ENCODE measurements at places on chromosomes 5 and 9.

- DNase-seq: no peak
Measured at GRCh38 chr9:134060546-134060945, 7.3 kb downstream of the BRD3 start.

DNA sequence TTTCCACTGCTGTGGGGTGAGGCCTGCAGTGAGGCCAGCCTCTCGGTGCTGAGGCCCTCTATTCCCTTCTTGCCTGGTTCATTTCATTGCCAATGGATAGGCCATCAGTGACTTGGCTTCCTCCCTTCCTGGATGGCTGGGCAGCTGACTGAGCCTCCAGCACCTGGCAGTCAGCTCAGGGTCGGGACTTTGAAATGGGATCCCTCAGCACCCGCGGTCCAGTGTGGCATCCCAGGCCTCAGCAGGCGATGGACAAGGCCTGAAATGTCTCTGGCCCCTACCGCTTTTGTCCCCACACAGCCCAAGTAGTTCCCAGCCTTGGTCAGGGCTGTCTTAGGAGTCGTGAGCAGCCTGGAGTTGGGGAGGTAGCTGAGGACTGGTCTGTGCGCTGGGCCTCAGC is 17.2 kb downstream of the NDST1 start:
- no peak for DNase-seq

- no peak for DNase-seq
Measured at GRCh38 chr5:155655569-155655968, 642.0 kb downstream of the KIF4B start.

DNA sequence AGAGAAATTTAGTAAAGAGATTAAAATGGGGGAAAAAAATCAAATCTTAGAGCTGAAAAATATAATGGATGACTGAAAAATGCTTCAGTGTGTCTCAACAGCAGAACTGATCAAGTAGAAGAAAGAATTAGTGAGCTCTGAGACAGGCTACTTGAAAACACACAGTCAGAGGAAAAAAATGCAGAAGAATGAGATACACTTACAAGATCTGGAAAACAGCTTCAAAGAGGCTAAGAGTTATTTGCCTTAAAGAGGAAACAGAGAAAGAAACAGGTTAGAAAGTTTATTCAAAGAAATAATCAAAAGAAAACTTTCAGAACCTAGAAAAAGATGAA is 70.5 kb upstream of the OR2K2 start:
- DNase-seq: no peak

- DNase-seq: no peak
Measured at GRCh38 chr9:27022920-27023319, 17.4 kb upstream of the LRRC19 start.

DNA sequence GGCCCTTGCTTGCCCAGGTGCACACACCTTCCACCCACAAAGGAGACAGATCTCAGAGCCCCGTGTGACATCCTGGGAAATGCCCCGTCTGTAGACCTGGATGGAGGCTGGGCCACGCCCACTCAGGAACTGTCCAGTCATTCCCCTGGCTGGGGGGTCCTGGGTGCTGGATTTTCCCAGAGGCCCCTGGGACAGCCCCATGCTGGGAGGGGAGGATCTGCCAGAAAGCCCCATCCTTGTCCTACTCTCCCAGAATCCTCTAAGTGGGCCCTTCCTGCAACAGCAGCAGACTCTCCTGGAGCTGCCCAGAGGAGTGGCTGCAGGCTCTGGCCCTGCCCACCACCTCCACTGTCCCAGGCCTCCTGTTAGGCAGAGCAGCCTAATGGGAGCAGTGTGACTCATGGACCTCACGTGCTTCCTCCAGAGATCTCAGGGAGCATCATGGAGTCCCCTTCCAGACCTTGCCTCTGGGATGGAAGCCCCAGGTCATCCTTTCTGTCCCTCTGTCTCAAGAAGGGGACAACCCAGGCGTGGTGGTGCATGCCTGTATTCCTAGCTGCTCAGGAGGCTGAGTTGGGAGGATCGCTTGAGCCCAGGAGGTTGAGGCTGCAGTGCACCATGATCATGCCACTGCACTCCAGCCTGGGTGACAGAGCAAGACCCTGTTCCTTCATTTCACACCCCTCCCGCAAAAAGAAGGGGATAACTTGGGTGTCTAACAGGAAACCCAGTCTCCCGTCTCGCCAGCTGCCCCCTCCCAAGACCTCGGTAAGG is 51.7 kb downstream of the JADE2 start:
- no peak for DNase-seq

- DNase-seq: no peak
Measured at GRCh38 chr9:91426123-91426745, 2.6 kb upstream of the NFIL3 start.

- no peak for DNase-seq
Measured at GRCh38 chr5:56856541-56857178, 41.3 kb downstream of the MAP3K1 start.

GRCh38 chr5:140227046-140227445 is 52.1 kb downstream of the CYSTM1 start:
- DNase-seq: no peak

DNA sequence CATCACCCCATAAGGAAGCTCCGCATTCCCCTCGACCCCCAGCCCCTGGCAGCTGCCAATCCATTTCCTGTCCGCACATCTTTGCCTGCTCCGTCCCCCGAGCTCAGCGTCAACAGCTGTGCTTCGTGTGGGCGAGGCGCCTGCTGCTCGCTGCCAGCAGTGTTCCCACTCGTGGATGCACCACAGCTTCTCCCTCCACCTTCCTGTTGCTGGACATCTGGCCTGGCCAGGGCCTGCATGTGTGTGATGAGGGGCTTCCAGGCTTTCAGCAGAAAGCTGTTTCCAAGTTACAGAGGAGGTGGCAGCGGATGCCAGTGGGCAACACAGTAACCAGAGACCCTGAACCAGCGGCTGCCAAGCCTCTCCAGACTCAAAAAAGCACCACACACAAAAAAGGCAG is 86.0 kb downstream of the PRRT1B start:
- no peak for DNase-seq

GRCh38 chr5:148191010-148191409 is 11.8 kb upstream of the SPINK6 start:
- no peak for DNase-seq

- no peak for DNase-seq
Measured at GRCh38 chr5:135053278-135053677, 19.2 kb upstream of the PITX1 start.

GRCh38 chr5:22111320-22111719 is 741.8 kb downstream of the CDH12 start:
- DNase-seq: no peak

DNA sequence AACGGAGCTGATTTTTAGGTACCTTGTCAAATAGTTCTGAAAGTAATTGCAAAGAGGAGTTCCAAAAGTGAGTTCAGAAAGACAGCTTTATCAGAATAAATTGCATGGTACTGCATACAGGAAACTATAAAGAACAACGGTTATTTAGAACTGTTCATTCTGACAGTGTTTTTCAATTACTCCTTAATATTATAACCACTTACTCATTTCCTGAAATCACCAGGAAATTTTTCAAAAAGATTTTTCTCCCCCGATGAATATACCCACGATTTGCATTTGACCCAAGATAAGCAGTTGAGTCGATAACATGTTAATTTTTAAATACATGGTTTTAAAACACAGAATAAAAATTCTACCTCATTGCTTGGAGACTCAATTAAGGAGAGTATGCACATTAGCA is 9.4 kb downstream of the DOCK8 start:
- DNase-seq: no peak

GRCh38 chr5:10588779-10589447 is 25.0 kb downstream of the ANKRD33B start:
- no peak for DNase-seq

- DNase-seq: no peak
Measured at GRCh38 chr9:37956423-37956820, 52.5 kb upstream of the SLC25A51 start.

- DNase-seq: no peak
Measured at GRCh38 chr9:131396626-131397025, 2.7 kb downstream of the PRRC2B start.

DNA sequence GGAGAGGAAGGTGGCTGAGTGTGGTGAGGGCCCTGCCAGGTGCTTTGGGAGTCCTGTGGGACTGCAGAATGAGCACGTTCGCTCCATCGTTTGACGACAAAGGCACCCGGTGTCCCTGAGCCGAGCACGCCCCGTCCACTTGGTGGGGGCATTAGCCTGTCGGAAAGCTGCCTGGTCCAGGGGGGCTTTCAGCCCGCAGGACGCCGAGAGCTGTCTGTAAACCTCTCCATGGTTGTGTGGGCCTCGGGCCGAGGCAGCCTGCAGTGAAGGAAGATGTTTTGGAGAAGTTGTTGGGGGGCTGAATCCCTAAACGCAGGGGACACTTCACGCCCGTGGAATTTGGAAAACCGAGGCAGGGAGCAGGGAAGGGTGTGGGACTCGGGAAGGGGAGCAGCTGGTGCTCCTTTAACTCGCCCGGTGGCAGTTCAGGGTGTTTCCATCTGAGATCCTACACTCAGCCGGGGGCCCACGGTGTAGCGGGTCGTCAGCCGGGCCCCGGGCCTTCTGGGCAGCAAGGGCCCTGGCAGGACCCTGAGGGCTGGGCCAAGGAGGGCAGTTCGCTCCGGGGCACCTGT is 53.8 kb downstream of the MRPL36 start:
- DNase-seq: no peak

DNA sequence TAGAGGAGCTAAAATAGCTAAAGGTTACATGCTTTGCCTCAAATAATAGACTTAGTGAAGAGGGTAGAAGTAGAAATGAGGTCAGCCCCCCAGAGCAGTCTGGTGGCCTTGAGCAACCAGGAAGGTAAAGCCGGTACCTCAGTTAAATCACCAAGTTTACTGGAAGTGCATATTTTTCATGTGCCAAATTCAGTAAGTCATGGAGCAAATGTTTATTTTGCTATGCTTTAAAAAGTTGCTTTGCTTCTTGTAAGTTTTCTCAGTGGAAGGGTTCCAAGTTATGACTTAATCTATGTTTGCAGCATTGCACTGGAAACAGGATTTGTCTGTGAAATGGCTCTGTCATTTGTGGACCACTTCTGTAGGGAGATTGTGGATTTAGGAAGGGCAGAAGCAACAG is 256.7 kb downstream of the ARRDC3 start:
- no peak for DNase-seq

DNA sequence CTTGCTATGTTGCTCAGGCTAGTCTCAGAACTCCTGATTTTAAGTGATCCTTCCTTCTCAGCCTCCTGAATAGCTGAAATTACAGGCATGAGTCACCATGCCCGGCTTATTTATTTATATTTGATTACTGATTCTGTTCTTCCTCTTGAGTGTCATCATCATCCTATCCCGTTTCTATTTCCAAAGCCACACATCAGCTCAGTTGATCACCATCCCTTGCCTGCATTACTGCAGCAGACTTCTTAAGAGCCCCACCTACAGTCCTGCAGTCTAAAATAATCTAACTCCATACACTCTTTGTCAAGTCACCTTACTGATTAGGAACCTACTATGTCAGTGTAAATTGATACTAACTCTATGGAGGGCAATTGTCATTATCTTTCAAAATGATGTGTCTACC is 138.9 kb upstream of the RAI14 start:
- no peak for DNase-seq

DNA sequence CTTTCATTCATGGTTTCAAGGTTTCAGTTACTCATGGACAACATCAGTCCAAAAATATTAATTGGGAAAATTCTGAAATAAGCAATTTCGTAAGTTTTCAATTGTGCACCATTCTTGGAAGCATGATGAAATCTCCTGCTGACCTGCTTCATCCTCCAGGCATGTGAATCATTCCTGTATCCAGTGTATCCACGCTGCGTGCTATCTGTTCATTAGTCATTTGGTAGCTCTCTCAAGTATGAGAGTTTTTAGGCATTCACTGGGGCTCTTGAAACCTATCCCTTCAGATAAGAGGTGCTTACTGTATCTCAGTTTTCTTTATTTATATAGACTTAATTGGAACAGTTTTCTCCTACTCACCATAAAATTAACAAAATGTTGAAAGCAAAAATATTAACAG is 293.0 kb downstream of the CDH12 start:
- no peak for DNase-seq

- DNase-seq: peak; percentile 71
Measured at GRCh38 chr9:132877824-132878694, at the start of gene AK8. Gene AK8 (minus strand): TSS chr9:132878284. CDS start chr9:132878255, 29 bp downstream.

- DNase-seq: no peak
Measured at GRCh38 chr9:137168573-137168903, 1.3 kb downstream of the LRRC26 start.

DNA sequence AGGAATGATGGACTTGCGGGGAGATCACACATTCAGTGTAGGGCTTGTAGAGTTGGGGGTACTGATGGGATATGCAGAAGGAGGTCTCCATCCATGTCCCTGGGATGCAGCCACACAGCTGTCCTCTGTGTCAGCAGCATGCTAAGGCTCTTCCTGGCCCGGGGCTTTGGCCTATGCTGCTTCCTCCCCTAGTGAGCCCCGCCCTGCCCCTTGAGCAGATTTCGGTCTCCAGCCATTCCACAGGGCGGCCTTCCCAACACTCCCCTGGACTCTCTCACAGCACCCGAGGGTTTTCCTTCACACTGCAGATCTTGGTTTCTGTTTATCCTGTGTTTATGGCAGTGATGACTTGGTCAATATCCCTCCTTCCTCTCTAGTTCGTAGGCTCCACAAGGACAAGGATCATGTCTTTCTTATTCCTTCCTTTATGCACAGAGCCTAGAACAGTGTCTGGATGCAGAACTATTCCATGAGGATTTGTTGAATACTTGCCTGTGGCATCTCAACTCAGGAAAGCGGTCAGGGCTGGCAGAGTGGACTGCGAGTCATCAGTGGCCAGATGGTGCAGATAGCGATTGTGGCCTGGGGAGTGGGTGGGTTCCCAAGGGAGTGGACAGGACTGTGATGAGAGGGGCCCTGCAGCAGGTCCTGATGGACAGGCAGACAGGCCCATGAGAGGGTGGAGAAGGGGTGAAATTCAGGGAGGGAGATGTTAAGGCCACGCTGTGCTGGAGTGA is 114.2 kb downstream of the RGS3 start:
- no peak for DNase-seq

- DNase-seq: no peak
Measured at GRCh38 chr9:133158695-133159094, 5.0 kb downstream of the GBGT1 start.

- DNase-seq: no peak
Measured at GRCh38 chr5:74235552-74235951, 405.0 kb downstream of the ENC1 start.

DNA sequence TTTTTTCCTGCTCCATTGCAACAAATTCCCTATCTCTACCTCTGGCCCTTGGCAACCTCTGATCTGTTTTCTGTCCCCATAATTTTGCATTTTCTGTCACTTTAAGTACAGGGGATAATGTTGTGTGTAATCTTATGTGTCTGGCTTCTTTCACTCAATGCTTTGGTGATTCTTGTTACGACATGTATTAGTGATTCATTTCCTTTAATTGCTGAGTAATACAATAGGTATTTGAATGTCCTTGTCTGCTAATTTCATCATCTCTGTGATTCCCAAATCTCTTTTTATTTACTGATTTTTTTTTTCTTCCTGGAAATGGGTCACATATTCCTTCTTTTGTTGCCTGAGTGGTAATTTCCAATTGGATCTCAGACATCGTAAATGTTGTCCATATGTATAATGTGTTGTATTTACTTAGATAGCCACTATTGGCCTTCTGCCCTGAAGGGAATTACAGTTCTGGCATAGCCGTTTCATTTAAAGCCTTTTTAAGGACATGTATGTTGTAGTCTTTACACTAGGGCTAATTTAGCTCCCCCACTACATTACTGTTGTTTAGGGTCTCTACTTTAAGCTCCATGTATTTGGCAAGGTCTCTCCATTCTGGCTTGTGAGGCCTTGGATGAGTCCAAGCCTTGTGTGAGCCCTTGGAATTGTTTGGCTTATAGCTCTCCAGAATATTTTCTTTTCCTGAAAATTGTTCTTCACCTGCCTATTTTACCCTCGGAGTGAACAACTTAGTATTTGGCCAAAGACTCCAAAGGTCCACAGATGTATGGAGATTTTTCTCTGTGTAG is 683.8 kb downstream of the LRRC70 start:
- no peak for DNase-seq
